K562 (cell line): ENCODE measurements at places on chromosomes 2 and 18.

- H3K27me3 ChIP-seq = no peaks in the 10 kb centered on the region
- peak overlapping the region; percentile 78 for H3K4me3 ChIP-seq
- H3K27ac ChIP-seq = peak overlapping the region; percentile 96
Observed at GRCh38 chr2:39778233-39778632, 825 bp downstream of the THUMPD2 start.

GRCh38 chr18:35344736-35345459 lies 678 bp upstream of the ZNF24 start:
- peak overlapping the region; percentile 99 for H3K27ac ChIP-seq
- H3K36me3 ChIP-seq = peaks cover 31% of the 10 kb centered on the region
- no peaks in the 10 kb centered on the region for H3K27me3 ChIP-seq

GRCh38 chr2:173291412-173291811 lies 63.3 kb upstream of the CDCA7 start:
- DNase-seq = peak; percentile 62
- no peak overlapping the region for H3K27ac ChIP-seq
- H3K27me3 ChIP-seq = no peaks in the 10 kb centered on the region
- peaks cover 9% of the 10 kb centered on the region; the same call in 2 of the 3 replicates for H3K4me1 ChIP-seq
- H3K4me3 ChIP-seq = no peak overlapping the region
- no peaks in the 10 kb centered on the region for H3K36me3 ChIP-seq

GRCh38 chr18:28147674-28148171 lies 29.2 kb downstream of the CDH2 start:
- H3K36me3 ChIP-seq = no peaks in the 10 kb centered on the region
- no peak overlapping the region for H3K4me3 ChIP-seq
- no peaks in the 10 kb centered on the region for H3K4me1 ChIP-seq
- no peak overlapping the region for H3K27ac ChIP-seq
- no peak for DNase-seq

DNA sequence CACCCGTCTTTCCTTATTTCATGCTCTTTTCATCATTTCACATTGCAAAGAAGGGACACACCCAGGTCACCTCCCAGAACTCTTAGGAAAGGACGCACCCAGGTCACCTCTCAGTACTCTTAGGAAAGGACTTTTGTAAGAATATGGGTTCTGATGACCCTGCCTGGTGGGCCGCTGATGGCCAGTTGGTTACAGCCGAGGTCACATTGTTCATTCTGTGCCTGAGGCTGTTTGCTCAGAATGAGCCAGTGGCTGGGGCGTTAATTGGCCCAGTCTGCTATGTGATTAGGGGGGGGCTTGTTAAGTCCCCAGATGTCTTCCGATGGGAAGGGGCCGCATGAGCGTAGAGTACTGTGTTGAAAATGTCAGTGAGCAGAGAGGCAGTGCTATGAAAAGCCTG lies 9.4 kb downstream of the MLPH start:
- H3K27ac ChIP-seq = no peak overlapping the region
- DNase-seq = no peak
- H3K36me3 ChIP-seq = no peaks in the 10 kb centered on the region
- H3K4me3 ChIP-seq = no peak overlapping the region
- no peaks in the 10 kb centered on the region for H3K4me1 ChIP-seq
- H3K27me3 ChIP-seq = peaks cover 3% of the 10 kb centered on the region; the same call in 1 of the 3 replicates

DNA sequence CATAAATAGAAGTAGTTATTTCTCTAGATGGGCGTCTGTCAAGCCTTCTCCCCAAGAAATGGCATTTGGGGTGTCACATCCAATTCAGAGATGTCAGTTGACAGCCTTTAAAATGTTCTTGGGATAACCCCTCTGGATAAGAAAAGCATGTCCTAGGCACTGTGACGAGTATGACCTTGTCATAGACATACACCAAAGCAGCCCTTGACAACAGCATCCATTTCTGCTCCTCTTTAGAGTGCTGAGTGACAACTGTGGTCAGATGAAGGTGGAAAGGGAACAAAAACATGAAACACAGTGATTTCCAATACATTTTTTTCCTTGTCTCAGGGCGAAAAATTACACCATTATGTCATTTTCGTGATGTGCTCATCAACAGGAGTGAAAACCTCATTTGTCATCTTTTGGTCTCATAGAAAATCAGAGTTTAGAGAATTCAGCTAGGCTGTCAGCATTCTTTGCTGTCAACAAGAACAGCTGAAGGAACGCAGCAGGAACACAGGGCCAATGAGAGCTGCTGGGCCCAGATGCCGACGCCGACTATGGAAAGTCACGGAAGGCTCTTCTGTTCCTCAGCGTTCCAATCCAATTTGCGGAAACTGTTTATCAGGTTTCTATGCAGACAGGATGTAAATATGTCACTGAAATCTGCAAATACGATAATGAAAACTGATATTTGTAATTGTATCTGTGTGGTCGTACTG lies 193.2 kb downstream of the ICOS start:
- H3K27ac ChIP-seq = no peak overlapping the region
- no peak for DNase-seq
- H3K4me3 ChIP-seq = no peak overlapping the region
- H3K36me3 ChIP-seq = no peaks in the 10 kb centered on the region

DNA sequence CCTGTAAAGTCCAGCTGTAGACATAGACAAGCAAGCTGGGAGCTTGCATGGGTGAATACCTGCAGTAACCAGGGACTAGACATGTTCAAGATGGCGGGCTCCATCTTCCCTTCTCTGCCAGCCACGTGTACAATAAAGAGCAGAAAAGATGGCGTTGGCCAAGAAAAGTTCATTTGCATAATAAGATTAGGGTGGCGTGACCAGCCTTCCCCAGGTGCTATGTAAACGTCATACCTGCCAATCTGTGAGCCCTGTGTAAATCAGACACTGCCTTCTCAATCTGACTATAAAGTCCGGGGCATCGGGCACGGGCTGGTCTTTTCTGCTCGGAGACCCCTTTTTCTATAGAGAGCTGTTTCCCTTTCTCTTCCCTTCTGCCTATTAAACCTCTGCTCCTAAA lies 101.6 kb upstream of the XPO1 start:
- H3K27ac ChIP-seq = peak overlapping the region; percentile 16; the same call in 1 of the 3 replicates
- no peaks in the 10 kb centered on the region for H3K36me3 ChIP-seq
- H3K4me1 ChIP-seq = no peaks in the 10 kb centered on the region
- no peak for DNase-seq

DNA sequence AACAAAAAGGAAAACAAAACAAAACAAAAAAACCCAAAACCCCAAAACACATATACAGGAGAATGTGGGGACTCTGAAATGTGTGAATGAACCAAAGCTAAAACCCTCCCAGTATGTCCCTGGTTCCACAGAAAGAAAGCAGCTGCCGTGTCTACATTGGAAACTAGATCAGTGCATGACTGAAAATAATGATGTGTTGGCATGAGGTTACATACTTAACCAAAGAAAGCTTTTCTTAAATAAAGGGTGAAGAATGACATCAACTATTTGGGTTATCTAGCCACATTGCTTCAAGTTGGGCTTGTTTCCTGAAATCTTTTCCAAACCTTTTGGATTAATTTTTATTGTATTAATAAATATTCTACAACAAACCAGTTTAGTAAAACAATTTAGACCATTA lies 91.9 kb upstream of the FN1 start:
- no peaks in the 10 kb centered on the region for H3K36me3 ChIP-seq
- no peaks in the 10 kb centered on the region for H3K27me3 ChIP-seq

GRCh38 chr2:230205721-230206120 lies 14.1 kb downstream of the SP110 start:
- H3K4me3 ChIP-seq = no peak overlapping the region
- no peaks in the 10 kb centered on the region for H3K36me3 ChIP-seq
- H3K4me1 ChIP-seq = no peaks in the 10 kb centered on the region; the same call in 2 of the 3 replicates
- no peaks in the 10 kb centered on the region for H3K27me3 ChIP-seq
- no peak overlapping the region for H3K27ac ChIP-seq
- DNase-seq = no peak

DNA sequence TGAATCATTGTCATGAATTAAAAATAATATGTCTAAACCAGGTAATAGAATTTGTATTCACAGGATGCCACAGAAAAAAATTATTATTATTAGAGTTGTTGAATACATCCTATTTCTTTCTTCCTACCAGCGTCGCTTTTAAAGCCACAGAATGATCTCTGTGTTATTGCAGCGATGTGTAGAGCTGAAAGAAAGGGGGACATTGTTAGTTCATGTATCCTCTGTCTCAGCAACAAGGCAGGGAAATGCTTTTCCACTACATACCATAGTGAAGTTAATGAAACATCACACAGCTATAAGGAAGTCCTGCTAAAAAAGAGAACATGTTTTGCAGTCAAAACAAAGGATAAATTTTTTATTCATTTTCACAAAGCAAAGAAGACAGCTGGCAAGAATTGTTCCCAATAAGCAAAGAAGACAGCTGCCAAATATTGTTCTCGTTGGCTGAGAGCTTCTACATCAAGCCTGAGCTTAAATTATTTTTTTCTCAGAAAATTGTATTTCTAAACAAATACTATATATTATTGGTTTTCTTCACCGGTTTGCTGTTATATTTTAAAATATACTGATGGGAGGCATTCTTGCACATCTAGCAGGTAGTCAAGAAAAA lies 1234.4 kb downstream of the SUCLG1 start:
- H3K27ac ChIP-seq = no peak overlapping the region
- no peak for DNase-seq
- no peaks in the 10 kb centered on the region for H3K4me1 ChIP-seq
- H3K4me3 ChIP-seq = no peak overlapping the region

- H3K27ac ChIP-seq = no peak overlapping the region
- no peaks in the 10 kb centered on the region for H3K4me1 ChIP-seq
- DNase-seq = no peak
Observed at GRCh38 chr2:240197462-240198139, 57.1 kb upstream of the OTOS start.

DNA sequence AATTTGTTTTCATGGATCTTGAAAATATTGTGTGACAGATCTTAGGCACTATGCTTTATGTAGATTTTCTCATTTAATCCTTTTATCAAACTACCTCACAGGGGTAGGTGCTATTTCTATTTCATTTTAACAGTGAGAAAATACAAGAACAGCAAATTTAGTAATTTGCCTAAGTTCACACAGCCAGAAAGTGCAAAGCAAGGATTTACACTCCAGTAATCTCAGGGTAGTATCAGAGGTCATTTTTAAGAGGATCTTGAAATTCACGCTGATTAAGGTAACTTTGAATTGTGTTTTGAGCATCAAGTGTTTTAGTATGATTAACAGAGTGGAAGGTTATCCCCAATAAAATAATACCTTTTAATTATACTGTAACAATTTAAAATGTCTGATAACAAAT lies 10.1 kb upstream of the KCNJ3 start:
- DNase-seq = no peak
- H3K27ac ChIP-seq = no peak overlapping the region
- H3K4me3 ChIP-seq = no peak overlapping the region
- no peaks in the 10 kb centered on the region for H3K4me1 ChIP-seq
- H3K27me3 ChIP-seq = no peaks in the 10 kb centered on the region
- no peaks in the 10 kb centered on the region for H3K36me3 ChIP-seq

DNA sequence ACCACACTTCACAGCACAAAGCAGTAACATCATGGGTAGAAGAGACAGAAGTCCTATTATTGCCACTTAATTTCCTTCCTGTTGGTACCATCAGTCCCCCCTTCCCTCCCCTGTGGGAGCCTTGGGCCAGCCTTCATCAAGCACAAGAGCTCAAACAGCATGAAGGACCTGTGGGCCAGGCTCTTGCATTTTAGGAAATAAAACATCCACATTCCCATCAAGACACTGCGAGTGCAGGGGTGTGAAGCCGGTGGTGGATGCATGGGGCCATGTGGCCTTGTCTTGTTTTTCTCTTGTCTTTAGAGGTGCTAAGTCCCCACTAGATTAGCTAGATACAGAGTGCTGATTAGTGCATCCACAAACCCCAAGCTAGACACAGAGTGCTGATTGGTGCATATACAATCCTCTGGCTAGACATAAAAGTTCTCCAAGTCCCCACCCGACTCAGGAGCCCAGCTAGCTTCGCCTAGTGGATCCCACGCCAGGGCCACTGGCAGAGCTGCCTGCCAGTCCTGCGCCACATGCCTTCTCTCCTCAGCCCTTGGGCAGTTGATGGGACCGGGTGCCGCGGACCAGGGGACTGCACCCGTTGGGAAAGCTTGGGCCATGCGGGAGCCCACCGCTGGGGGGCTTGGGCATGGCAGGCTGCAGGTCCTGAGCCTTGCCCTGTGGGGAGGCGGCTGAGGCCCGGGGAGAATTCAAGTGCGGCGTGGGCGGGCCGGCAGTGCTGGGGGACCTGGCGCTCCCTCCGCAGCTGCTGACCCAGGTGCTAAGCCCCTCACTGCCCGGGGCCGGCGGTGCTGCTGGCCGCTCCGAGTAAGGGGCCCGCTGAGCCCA lies 14.7 kb upstream of the PXDN start:
- no peaks in the 10 kb centered on the region for H3K4me1 ChIP-seq
- H3K27me3 ChIP-seq = peaks cover 27% of the 10 kb centered on the region
- no peak overlapping the region for H3K27ac ChIP-seq
- DNase-seq = no peak
- H3K36me3 ChIP-seq = no peaks in the 10 kb centered on the region

GRCh38 chr2:29917781-29918180 lies 3.6 kb downstream of the ALK start:
- no peak for DNase-seq
- no peak overlapping the region for H3K4me3 ChIP-seq
- no peak overlapping the region for H3K27ac ChIP-seq
- peaks cover 17% of the 10 kb centered on the region for H3K4me1 ChIP-seq
- H3K27me3 ChIP-seq = peaks cover 3% of the 10 kb centered on the region; the same call in 1 of the 3 replicates

DNA sequence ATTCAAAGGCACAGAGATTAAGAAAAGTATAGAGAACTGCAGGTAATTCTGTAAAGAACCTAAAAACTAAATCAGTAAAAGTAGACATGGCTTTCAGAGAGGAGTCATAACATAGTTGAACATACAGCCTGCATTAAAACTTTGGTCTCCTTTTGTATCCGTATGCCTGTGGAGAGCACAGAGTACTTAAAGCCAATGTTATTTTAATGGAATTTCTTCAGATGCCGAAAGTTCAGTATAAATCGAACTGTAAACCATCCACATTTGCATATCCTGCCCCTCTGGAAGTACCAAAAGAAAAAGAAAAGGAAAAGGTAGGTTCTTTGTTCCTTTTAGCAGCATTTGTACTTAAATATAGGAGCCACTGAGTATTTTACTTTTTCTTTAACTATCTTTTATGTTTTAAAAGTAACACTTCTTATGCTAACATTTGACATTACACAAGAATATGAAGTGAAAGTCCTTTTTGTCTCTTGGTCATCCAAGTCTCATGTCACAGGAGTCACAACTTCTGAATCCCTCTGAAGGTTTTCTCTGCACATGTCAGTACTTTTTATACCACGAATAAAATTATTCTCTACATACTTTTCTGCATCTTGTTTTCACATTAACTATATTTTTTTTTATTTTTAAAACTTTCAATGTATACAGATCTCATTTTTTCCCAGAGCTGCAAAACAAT lies 34.9 kb upstream of the ARMC9 start:
- H3K4me1 ChIP-seq = no peaks in the 10 kb centered on the region
- H3K36me3 ChIP-seq = peaks cover 72% of the 10 kb centered on the region
- H3K27ac ChIP-seq = no peak overlapping the region
- no peak overlapping the region for H3K4me3 ChIP-seq
- no peaks in the 10 kb centered on the region for H3K27me3 ChIP-seq
- DNase-seq = no peak

DNA sequence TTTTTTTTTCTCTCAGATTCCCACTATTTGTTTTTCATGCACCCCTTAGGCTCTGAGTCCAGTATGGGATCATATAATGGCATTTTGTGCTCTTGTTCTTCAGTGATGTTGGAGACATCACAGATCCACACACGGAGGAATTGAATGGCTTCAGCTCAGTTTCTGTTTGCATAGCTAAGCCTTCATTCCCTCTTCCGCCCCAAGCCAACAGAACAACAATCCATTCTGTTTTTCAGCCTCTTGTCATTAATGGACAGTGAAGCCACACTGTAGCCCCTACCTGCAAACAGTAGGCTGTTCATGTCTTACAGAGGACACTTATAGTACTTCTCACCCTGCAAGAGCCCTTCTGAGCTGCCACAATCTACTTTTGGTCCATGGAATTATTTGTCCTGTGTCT lies 64.0 kb upstream of the ZSWIM2 start:
- H3K27me3 ChIP-seq = no peaks in the 10 kb centered on the region
- H3K36me3 ChIP-seq = no peaks in the 10 kb centered on the region
- no peak for DNase-seq
- H3K27ac ChIP-seq = no peak overlapping the region
- no peak overlapping the region for H3K4me3 ChIP-seq
